ENCODE measurements at places on chromosomes 1 and 21.

DNA sequence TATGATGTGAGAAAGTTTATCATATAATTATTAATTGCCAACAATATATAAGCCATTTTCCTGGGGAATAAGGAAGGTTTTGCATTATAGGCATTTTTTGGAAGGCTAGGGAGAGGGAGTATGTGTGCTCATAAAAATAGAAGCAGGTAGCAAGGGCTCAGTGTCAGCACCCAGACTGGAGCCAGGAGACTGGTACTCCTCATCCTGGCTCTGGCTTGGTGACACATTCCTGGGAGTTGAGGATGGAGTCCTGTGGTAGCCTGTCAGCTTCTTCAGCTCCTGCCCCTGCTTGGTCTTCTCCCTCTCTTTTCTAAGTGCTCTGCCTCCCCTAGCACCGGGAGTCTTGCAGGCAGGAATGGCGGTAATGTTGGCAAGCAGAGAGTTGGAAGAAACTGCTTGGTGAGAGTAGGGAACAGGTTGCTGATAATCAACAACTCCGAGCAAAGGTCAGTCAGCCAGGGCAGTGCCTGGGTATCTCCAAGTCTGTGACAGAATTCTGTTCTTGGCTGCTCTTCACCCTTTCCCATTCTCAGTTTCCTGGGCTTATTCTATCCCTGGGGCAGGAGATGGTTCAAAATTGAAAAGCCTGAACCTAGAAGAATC, 23.0 kb downstream of the GIPC2 start:
- DNase-seq: no peak

DNA sequence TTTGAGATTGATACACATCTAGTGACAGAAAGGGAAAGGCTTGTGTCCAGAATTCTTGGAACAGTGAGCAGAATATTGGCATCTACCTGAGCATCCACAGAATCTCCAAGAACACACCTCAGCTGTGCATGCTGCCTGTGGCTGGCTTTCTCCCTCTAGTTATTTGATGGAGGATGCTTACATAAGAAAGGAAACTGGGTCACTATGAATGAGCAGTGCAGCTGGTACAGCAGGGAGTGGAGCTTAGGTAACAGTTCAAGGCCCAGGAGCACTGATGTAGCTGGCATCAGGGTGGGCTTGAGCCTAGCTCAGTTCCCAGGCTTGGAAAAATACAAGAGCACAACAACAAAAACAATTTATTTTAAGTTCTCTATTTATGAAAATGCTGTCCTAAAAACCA, 26.3 kb downstream of the RGS8 start:
- no peak for DNase-seq

DNA sequence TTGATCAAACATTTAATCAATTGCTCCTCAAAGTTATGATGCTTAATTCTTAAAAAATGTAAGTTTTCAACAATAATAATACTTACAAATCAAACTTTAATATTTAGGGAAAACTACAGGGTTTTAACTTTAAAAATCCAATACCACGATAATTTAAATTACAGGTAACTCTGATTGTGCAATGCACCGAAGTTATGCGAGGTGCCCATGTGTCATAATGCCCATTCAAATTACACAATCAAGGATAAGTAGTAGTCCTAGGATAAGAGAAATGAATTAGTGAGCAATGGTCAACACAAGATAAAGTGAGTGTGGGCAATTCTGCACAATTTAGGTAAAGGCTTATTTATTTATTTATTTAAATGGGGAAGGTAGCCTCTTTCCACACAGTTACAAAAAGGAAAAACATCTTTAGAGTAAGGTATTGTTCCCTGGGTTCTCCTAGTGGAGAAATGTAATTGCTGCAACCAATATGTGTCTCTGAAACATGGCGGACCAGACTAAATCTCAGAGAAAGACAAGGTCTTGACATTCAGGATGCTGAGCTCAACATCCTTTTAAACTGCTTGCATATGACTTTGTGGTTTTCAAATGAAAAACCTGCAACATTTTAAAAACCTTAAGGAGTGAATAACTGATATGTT, 164.2 kb downstream of the TTLL7 start:
- DNase-seq: no peak

DNA sequence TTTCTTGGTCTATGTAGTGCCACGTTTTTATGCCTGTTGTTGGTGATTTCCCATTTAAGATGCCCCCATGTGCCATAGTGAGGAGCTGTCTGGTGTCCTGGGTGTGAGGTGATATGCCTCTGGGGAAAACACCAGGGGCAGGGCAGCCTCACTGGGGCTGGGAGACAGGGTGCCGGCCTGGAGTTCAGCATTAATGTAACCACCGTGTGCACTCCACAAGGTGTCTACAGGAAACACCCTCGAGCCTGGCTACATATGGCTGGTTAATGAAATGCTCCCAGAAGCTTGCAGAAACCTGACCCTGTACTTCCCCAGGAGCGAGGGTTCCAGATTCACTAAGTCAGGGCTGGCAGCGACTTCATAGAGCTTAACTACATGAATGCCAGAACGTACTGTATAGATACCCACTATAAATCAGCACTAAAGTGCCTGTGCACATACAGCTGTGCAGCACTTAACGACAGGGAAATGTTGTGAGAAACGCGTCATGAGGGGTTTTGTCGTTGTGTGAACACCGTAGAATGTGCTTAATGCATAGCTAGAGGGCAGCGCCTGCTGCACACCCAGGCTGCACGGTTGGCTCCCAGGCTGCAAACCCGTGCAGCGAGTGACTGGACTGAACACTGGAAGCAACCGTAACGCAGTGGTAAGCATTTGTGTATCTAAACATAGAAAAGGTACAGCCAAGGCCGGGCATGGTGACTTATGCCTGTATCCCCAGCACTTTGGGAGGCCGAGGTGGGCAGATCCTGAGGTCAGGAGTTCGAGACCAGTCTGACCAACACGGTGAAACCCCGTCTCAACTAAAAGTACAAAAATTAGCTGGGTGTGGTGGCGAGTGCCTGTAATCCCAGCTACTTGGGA, 10.4 kb downstream of the TFF2 start:
- DNase-seq: no peak

DNA sequence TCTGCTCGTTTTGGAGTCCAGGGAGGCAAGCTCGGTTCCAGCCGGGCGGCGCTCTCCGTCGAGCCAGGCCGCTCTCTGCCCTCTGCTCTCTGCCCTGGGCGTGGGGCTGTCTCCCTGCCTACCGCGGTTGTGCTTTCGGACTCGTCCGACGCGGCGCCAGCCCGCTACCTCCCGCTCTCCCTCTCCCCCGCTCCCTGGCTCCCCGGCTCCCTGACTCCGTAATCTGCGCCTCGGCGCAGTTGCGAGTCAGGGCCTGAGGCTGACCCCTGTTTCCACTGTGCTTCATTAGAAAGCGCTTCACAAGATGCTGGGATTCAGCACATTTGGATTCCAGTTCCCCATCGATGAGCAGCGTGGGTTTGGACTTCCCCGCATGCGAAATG, 2.2 kb downstream of the SOX13 start:
- no peak for DNase-seq

DNA sequence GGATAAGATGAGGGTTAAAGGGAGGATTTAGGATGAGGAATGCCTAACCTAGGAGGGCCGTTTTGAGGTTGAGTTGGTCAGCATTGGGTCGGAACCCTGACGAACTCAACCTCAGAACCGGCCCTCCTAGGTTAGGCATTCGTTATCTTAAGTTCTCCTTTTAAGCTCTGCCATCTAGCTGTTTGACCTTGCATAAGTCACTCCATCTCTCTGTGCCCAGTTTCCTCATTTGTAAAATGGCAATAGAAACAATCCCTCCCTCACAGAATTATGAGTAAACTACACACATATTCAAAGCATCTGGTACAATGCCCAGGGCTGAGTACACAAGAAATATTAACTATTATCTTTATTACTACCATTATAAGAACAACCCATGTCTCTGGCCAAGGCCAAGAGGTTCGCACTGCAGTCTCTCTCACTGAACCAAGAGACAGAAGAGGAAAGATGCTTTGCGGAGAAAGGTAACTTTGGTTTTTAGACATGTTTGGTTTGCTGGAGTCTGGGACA, 4.8 kb downstream of the ABCB10 start:
- DNase-seq: no peak

- peak; percentile 5 for DNase-seq
Observed at GRCh38 chr1:94101613-94102525, 19.1 kb downstream of the ABCA4 start.

GRCh38 chr1:30179942-30180543, 543.3 kb downstream of the MATN1 start:
- DNase-seq: no peak

GRCh38 chr1:44693159-44693558, 18.6 kb downstream of the ARMH1 start:
- no peak for DNase-seq

- DNase-seq: no peak
Observed at GRCh38 chr1:229943988-229944743, 122.9 kb upstream of the GALNT2 start.

DNA sequence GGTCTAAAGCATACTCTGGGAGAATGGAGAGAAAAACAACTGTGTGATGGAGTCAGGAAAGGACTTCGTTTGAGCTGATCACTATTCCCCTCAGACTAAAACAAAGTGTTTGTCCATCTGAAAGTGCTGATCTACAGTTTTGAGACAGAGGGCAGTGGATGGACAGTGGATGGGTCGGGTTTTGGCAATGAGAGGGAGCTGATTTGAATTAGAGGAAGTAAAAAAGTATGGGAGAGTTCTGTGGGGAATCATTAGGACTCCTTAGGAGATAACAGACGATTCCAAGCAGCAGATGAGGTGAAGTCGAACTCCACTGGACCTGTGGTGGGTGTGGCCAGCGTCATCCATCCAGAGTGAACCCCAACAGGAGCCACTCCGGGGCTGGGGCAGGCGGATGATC, 62.3 kb downstream of the PTGS2 start:
- DNase-seq: no peak

DNA sequence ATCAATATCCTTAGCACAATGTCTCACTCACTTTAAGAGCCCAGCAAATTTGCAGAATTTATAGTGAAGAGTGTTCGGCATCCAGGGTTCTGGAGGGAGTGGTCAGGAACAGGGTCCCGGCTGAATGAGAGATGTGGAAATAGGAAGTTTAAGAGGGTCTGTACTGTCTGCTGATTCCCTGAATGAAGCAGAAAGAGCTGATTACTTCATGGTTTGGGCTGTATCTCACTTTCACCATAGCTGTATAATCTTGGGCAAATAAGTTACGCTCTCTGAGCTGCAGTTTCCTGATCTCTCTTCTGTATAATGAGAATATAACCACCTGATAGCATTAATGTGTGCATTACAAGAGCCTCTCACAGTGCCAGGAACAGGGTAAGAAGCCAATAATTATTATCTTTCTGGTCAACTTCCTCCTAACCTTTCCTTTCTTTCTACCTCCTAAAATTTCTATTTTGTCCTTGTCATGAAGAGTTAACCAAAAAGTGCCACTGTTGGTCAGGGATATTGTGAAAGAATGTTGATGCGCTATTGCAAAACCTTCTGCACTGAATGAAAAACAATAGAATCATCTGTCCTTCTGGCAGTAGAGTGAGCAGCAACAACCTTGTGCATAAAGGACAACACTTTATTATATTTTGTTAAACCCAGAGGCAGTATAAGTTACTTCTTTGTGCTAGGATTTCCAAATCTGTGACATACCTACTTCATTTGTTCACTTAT, 14.7 kb upstream of the PTGFR start:
- DNase-seq: no peak

DNA sequence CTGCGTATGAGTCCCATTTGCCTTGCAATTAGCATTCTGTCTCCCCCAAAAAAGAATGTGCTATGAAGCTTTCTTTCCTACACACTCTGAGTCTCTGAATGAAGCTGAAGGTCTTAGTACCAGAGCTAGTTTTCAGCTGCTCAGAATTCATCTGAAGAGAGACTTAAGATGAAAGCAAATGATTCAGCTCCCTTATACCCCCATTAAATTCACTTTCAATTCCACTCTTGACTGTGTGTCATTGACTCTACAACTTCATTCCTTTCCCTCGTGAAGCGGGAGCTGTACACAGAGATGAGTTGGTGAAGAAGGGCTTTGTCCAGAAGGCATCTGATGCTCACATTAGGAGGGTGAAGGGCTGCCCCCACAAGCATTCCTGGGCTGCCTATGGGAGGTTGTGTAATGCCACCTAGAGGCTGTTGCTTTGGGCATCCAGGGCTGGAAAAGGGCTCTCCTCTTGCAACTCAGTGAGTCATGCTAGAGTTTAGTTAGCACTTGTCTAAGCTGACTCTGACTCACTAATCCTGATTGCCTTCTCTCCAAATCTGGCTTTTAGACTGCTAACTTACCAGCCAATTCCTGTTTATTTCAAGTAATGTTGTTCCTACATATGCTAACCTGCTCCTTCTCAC, 1.8 kb downstream of the SPRR1B start:
- peak; percentile 67 for DNase-seq

DNA sequence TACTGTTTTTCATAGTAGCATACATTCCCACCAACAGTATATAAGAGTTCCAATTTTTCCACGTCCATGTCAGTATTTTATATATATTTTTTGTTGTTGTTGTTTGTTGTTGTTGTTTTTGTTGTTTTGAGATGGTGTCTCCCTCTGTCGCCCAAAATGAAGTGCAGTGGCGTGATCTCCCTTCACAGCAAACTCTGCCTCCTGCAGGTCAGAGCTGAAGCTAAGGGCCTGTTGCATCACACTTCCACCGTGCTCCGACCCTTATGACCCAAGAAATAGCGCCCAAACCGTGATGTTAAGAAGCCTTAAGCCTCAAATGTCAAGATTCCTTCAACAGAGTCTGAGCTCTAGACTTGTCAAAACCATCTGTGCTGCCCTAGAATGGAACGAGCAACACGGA, 2032.3 kb downstream of the MRPL39 start:
- no peak for DNase-seq

DNA sequence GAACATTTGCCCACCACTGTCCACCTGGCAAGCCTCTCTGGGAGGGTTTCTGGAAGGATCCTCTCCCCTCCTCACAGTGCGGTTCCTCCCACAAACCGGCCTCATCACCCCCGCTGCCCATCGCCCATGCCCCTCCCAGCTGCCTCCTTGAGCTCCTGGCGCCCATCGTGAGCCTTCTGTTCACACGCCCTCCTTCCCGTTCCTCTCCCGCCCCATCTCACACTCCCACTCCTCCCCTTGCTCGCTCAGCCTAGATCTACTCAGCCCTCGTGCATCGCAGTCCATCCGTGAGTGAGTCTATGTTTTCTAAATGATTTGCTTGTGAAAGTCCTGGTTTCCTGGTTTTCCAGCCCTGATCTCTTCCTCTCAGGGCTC, 119.1 kb upstream of the C1orf174 start:
- DNase-seq: no peak

All from NCI-H82 (cell line).